Right cardiac atrium (tissue), 5 donors: ENCODE measurements at places on chromosomes 1 and 21. TPM values are rescaled to one million over a fixed set of nuclear protein-coding genes. Genes with fewer than 3 reads are reported as not detected.

TSPEAR gene
- 0.29 TPM for total RNA-seq

CIART gene
- total RNA-seq = 5.5 TPM

GRCh38 chr1:225834417-225835329, 24.7 kb downstream of the EPHX1 start:
- DNase-seq = peak; percentile 90

- no peak for DNase-seq
Observed at GRCh38 chr1:20058531-20058930, 11.5 kb upstream of the PLA2G5 start.
